ENCODE measurements at places on chromosomes 3 and 15.

GRCh38 chr15:51119120-51119519 lies 24.4 kb upstream of the TNFAIP8L3 start:
- no peak for DNase-seq

GRCh38 chr15:85733416-85733815 lies 61.3 kb downstream of the KLHL25 start:
- no peak for DNase-seq

GRCh38 chr3:107679921-107680320 lies 157.2 kb downstream of the BBX start:
- no peak for DNase-seq

DNA sequence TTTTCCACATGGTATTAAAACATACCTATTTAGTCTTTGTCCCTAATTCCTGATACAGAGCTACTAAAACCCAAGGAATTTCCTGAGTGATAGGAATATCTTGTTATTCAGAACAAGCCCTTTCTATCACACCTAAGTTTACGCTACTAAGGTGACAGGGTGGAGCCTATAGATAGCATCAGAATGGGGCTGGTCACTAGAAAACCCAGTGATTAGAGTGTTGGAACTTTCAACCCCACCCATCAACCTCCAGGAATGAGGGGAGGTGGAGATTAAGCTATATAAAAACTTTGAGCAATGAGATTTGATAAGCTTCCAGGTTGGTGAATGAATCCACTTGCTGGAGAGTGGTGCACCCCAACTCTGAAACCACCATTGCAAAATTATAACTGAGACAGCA lies 62.1 kb upstream of the RNU6-1 start:
- DNase-seq: no peak

GRCh38 chr3:4778119-4778518 lies 201.1 kb upstream of the BHLHE40 start:
- DNase-seq: no peak

GRCh38 chr15:76503121-76503520 lies 166.5 kb downstream of the ISL2 start:
- no peak for DNase-seq

Measured in CD4-positive, alpha-beta T cell treated with Interleukin-4 for 4 hours (primary cell).